ENCODE measurements at places on chromosomes 2 and 18. TPM values are rescaled to one million over a fixed set of nuclear protein-coding genes. Genes with fewer than 3 reads are reported as not detected.

The RBM44 gene
- 0.23 TPM for total RNA-seq

The COLEC12 gene
- total RNA-seq = 0.03 TPM

The PRSS56 gene
- total RNA-seq = 0.21 TPM

The CXCR1 gene
- total RNA-seq = not detected

The KLF11 gene
- 4.3 TPM for total RNA-seq

The CTAGE1 gene
- not detected for total RNA-seq

The STAT4 gene
- total RNA-seq = 3.2 TPM

The GAL3ST2 gene
- total RNA-seq = 0.42 TPM

The TMEM185B gene
- 46.1 TPM for total RNA-seq

The C2orf80 gene
- not detected for total RNA-seq

The HOXD8 gene
- total RNA-seq = 5.6 TPM

The MPP4 gene
- 0.10 TPM for total RNA-seq

All from A549 treated with Mapracorat at 1 μM for 4 hours (cell line).